Memory B cell (primary cell): ENCODE measurements at places on chromosomes 13 and 19.

GRCh38 chr19:4524808-4525562, 6.7 kb upstream of the PLIN4 start:
- DNase-seq = peak; percentile 68
- no peak overlapping the region for H3K27ac ChIP-seq
- H3K36me3 ChIP-seq = no peaks in the 10 kb centered on the region
- H3K4me1 ChIP-seq = no peaks in the 10 kb centered on the region
- H3K27me3 ChIP-seq = peaks cover 8% of the 10 kb centered on the region

- peaks cover 33% of the 10 kb centered on the region for H3K36me3 ChIP-seq
- no peak for DNase-seq
- H3K27ac ChIP-seq = peak overlapping the region; percentile 25
- H3K27me3 ChIP-seq = no peaks in the 10 kb centered on the region
Observed at GRCh38 chr13:99314640-99315176, 7.5 kb upstream of the GPR183 start.

GRCh38 chr13:101408992-101409656, 7.2 kb downstream of the NALCN start:
- DNase-seq = no peak
- H3K27ac ChIP-seq = no peak overlapping the region
- no peak overlapping the region for H3K4me3 ChIP-seq
- H3K4me1 ChIP-seq = no peaks in the 10 kb centered on the region
- no peaks in the 10 kb centered on the region for H3K36me3 ChIP-seq

DNA sequence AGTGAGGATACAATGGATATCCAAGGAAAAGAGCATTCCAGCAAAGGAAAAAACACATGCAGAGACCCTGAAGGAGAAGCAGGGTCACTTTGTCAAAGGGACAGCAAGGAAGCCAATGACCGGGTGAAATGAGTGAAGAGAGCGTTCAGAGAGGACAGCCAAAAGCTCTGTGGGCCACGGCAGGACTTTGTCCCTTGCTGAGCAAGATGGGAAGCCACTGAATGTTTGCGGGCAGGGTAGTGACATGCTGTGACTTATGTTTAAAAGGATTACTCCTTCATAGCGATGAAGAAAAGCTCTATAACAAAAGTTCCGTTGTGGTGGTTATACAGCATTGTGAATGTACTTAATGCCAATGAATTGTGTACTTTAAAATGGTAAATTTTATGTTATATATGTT, 16.5 kb downstream of the ZAR1L start:
- peaks cover 7% of the 10 kb centered on the region for H3K27me3 ChIP-seq
- H3K4me3 ChIP-seq = no peak overlapping the region

- H3K4me1 ChIP-seq = no peaks in the 10 kb centered on the region
- no peak overlapping the region for H3K27ac ChIP-seq
- H3K36me3 ChIP-seq = no peaks in the 10 kb centered on the region
- H3K4me3 ChIP-seq = no peak overlapping the region
Observed at GRCh38 chr19:32101206-32101605, 244.2 kb upstream of the ZNF507 start.

DNA sequence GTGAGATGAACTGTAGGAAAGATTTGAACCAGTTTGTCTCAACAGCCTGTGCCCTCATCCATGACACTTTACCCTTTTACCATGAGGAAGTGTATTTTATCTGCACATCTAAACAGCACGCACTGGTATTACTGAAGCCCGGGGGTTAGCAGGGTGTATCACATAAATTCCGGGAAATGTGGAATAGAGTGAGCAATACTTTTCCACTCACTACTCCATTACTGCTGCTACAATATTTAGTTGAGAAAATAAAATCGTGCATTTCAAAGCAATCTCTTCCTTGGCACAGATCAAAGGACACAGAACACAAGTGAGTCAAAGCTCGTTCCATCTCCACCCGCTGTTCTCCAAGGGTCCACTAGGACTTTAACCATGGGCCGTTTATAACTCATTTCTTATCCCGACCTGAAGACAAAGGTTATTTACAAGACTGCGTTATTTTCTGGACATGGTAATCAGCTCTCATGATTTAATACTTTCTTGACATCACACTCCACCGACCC, 35.2 kb downstream of the STK24 start:
- H3K27ac ChIP-seq = no peak overlapping the region
- no peaks in the 10 kb centered on the region for H3K27me3 ChIP-seq
- H3K4me1 ChIP-seq = peaks cover 58% of the 10 kb centered on the region

DNA sequence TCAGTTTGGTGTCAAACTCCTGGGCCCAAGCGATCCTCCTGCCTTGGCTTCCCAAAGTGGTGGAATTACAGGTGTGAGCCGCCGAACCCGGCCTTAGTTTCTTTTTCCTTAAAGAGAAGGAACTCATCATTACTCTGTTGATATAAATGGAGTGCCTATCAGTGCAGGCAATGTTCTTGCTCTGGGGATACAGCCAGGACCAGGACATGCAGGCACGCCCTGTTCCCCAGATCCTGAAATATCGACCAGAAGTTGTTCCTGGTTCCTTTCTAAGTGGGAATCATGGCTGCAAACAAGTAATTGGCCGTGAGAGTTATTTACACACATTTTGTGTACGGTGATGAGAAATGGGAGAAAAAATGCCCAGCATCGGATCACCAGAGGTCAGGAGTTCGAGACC, 8.4 kb downstream of the DNM2 start:
- H3K36me3 ChIP-seq = peaks cover 13% of the 10 kb centered on the region
- no peaks in the 10 kb centered on the region for H3K27me3 ChIP-seq
- H3K27ac ChIP-seq = no peak overlapping the region
- DNase-seq = no peak

DNA sequence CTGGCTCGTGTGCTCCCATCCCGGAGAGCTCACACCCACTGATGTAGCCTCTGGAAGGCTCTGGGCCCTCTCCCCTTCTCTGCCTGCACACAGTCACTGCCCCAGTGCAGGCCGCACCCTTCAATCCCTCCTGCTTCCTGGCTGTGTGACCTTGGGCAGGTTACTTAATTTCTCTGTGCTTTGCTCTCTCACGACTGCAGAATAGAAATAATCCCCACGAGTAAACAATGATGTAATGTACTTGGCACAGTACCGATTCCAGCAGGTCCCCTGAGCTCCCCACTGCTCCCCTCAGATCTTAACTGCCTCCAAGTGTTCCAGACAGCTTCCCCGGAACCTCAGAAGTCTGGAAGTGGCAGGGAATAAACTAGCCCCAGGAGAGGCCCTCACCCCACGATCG, 16.1 kb downstream of the LIG1 start:
- H3K4me1 ChIP-seq = peaks cover 2% of the 10 kb centered on the region
- no peak for DNase-seq
- H3K27me3 ChIP-seq = no peaks in the 10 kb centered on the region
- H3K27ac ChIP-seq = no peak overlapping the region

DNA sequence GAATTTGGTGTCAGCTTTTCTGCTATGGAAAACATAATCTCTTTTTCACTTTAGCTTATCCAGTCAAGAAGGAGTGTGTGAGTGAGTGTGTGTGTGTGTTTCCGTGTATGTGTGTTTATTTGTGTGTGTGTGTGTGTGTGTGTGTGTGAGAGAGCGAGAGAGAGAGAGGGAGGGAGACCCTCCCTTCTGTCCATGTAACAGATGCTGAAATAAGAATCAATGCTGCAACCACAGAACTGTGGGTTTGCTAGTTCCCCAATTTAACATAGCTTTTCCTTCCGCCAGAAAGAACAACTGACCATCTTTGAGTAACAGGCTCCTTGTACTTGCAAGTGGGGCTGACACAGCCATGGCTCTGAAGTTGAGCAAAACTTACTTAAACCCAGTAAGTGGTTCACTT, 5.2 kb downstream of the LCP1 start:
- H3K27me3 ChIP-seq = no peaks in the 10 kb centered on the region
- H3K4me1 ChIP-seq = peaks cover 56% of the 10 kb centered on the region
- H3K27ac ChIP-seq = peak overlapping the region; percentile 86

GRCh38 chr19:19748249-19748938, 15.5 kb upstream of the ZNF14 start:
- no peaks in the 10 kb centered on the region for H3K4me1 ChIP-seq
- peaks cover 3% of the 10 kb centered on the region for H3K27me3 ChIP-seq
- H3K27ac ChIP-seq = no peak overlapping the region
- DNase-seq = no peak
- H3K4me3 ChIP-seq = no peak overlapping the region

DNA sequence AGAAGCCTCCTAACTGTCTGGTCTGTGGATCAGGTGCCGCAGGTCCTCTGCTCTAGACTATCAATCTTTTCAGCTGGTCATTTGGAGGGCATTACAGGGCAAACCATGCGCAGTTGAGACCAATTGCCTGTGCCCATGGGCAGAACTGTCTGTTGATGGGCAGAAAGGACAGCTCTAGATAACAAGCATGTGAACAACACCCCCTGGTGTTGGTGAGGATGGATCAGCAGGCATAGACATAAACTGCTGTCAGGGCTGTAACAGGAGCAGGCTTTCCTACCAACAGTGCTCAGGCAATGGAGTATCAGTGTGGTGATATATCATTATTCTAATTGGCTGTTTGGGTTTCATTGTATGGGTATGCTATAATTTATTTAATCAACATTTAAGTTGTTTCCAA, 104.7 kb upstream of the KL start:
- no peaks in the 10 kb centered on the region for H3K36me3 ChIP-seq
- no peak overlapping the region for H3K4me3 ChIP-seq
- H3K4me1 ChIP-seq = no peaks in the 10 kb centered on the region
- H3K27ac ChIP-seq = no peak overlapping the region
- no peak for DNase-seq

- H3K4me3 ChIP-seq = no peak overlapping the region
- H3K4me1 ChIP-seq = no peaks in the 10 kb centered on the region
- H3K36me3 ChIP-seq = no peaks in the 10 kb centered on the region
- no peaks in the 10 kb centered on the region for H3K27me3 ChIP-seq
Observed at GRCh38 chr13:104372095-104372655, 1306.0 kb upstream of the SLC10A2 start.

- H3K4me1 ChIP-seq = no peaks in the 10 kb centered on the region
- no peaks in the 10 kb centered on the region for H3K27me3 ChIP-seq
- no peak for DNase-seq
- H3K36me3 ChIP-seq = no peaks in the 10 kb centered on the region
- no peak overlapping the region for H3K4me3 ChIP-seq
- H3K27ac ChIP-seq = no peak overlapping the region
Observed at GRCh38 chr13:23212671-23213070, 31.9 kb downstream of the SGCG start.

DNA sequence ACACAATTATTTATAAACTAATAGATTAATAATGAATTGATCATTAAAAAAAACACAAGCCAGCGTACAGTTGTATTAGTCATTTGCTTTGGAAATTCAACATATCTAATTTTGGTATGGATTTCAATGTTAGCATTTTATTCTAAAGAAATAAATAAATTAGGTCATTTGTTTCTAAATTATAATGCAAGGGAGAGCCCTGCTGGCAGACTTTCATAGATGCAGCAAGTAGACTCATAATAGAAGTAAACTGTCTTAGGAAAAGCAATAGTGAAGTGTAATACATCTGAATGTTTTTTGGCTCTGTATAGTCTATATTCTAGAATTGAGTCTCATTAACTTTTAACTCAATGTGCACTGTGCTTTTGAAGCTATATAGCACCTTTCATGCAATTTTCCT, 982.4 kb upstream of the MIR17HG start:
- no peak overlapping the region for H3K4me3 ChIP-seq
- H3K27ac ChIP-seq = no peak overlapping the region
- no peak for DNase-seq
- no peaks in the 10 kb centered on the region for H3K27me3 ChIP-seq
- H3K4me1 ChIP-seq = no peaks in the 10 kb centered on the region

DNA sequence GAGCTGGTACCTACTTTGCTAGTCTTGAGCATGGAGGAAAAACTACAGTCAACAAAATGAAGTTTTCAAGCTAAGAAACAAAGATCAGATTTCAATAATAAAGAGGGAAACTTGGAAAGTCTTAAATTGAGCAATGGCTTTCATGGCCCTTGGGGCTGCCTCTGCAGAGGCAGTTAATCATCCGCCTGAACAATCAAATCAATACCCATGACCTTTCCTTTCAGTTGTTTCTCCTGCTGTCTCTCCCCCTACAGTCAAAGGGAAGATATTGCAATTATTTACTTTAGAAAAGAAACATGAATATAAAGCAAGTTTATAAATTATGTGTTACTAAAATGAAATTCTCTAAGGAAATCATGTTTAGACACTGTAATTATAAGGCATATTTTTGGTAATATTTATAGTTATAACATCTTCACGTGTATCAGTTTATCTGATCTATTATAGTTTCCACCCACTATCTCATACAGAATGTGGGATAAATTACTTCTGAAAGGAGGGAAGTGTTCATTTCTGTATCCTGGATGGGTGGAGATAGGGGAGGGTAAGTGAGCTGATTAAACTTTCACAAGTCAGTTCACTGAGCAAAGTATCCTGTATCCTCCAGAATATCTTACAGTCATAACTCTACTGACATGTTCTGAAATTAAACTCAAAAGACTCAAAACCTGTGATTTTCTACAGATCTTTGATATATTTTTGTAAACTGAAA, 72.4 kb upstream of the TSC22D1 start:
- H3K27ac ChIP-seq = no peak overlapping the region
- DNase-seq = no peak
- peaks cover 13% of the 10 kb centered on the region for H3K27me3 ChIP-seq
- no peaks in the 10 kb centered on the region for H3K4me1 ChIP-seq
- no peak overlapping the region for H3K4me3 ChIP-seq

GRCh38 chr13:67229481-67230403, at the start of gene PCDH9:
TSS of gene PCDH9 (minus strand) at chr13:67230336. CDS start at chr13:67228440, 1,896 bp downstream.
- H3K4me1 ChIP-seq = peaks cover 6% of the 10 kb centered on the region
- no peak for DNase-seq
- no peaks in the 10 kb centered on the region for H3K36me3 ChIP-seq

DNA sequence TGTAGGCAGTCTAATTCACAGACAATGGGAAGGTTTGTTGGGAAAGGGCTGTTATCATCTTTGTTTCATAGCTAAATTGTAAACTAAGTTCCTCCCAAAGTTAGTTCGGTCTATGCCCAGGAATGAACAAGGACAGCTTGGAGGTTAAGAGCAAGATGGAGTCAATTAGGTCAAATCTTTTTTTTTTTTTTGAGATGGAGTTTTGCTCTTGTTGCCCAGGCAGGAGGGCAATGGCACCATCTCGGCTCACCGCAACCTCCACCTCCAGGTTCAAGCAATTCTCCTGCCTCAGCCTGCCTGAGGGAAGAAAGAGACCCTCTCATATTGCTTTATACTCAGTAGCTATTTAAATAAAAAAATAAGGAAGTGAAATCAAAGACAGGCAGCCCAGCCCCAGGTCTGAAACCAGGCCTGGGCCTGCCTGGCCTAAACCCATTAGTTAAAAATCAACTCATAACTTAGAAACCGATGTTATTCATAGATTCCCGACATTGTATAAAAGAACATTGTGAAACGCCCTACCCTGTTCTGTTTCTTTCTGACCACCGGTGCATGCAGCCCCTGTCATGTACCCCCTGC, 297.4 kb upstream of the SGCG start:
- no peaks in the 10 kb centered on the region for H3K36me3 ChIP-seq
- DNase-seq = no peak
- H3K4me1 ChIP-seq = peaks cover 2% of the 10 kb centered on the region
- no peak overlapping the region for H3K27ac ChIP-seq

- no peaks in the 10 kb centered on the region for H3K27me3 ChIP-seq
- no peaks in the 10 kb centered on the region for H3K36me3 ChIP-seq
Observed at GRCh38 chr13:22915442-22916082, 265.2 kb upstream of the SGCG start.

GRCh38 chr13:102962430-102962829, 103.8 kb downstream of the SLC10A2 start:
- no peaks in the 10 kb centered on the region for H3K4me1 ChIP-seq
- no peak overlapping the region for H3K4me3 ChIP-seq
- H3K27me3 ChIP-seq = peaks cover 3% of the 10 kb centered on the region
- DNase-seq = no peak
- no peak overlapping the region for H3K27ac ChIP-seq
